ENCODE measurements at places on chromosomes 16 and 17. TPM values are rescaled to one million over a fixed set of nuclear protein-coding genes. Genes with fewer than 3 reads are reported as not detected.

The PRRT2 gene
- 11.5 TPM for total RNA-seq

The KLHL10 gene
- total RNA-seq = 2.0 TPM

The SLC13A5 gene
- total RNA-seq = not detected

The HS3ST4 gene
- total RNA-seq = not detected

The VASN gene
- 7.3 TPM for total RNA-seq

The KRT12 gene
- total RNA-seq = not detected

The GRAPL gene
- 0.54 TPM for total RNA-seq

The FBXO39 gene
- total RNA-seq = not detected

The CA7 gene
- total RNA-seq = 1.9 TPM

GRCh38 chr16:72189865-72190371, 18.0 kb upstream of the PMFBP1 start:
- DNase-seq = no peak

DNA sequence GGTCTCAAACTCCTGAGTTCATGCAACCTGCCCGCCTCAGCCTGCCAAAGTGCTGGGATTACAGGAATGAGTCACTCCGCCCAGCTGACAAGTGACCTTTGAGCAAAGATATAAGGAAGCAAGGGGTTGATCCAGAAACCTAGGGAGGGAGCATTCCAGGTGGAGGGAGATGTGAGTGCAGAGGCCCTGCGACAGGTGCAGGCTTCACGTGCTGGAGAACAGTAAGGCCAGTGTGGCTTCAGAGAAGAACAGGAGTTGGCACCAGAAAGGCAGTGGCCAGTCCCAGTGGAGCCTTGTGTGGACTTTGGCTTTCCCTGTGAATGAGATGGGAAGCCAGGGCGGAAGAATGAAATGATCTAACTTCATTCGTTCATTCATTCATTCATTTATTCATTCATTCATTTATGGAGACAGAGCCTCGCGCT, 73.6 kb upstream of the HAS3 start:
- DNase-seq = no peak

GRCh38 chr17:39165178-39165840, 652 bp downstream of the ARL5C start:
- no peak for DNase-seq

DNA sequence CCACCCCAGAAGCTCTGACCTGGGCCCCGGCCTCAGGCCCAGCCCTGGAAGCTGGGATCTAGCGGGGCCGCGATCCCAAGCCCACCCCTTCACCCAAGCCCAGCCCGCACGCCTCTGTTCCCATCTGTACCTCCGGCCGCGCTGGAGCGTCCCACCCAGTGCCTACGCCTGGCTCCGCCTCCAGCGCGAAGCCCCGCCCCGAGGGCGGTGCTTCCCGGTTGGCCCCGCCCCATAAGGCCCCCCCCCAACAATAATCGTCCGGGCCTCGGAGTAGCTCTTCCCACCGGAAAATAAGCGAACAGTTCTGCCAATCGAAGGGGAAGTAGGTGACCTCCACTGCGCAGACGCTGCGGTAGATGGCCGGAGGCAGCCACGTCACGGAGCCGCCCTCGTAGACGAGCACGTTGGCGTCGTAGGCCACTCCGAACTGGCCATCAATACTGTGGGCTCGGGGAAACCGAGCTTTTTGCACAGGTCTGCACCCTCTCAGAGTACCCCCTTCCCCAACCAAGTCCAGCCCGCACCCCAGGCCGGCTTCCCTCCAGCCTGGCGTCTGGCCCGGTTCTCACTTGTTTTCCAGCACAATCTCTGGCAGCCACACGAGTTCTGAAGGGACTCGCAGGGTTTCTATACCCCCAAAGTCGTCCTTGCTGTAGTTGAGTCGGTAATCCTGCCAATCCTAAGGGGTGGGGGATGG, 1.1 kb downstream of the CHRNE start:
- DNase-seq = no peak

GRCh38 chr17:17300624-17301568, 2.3 kb upstream of the NT5M start:
- DNase-seq = peak; percentile 73

GRCh38 chr17:83186226-83186625, 106.8 kb downstream of the METRNL start:
- peak; percentile 52 for DNase-seq

DNA sequence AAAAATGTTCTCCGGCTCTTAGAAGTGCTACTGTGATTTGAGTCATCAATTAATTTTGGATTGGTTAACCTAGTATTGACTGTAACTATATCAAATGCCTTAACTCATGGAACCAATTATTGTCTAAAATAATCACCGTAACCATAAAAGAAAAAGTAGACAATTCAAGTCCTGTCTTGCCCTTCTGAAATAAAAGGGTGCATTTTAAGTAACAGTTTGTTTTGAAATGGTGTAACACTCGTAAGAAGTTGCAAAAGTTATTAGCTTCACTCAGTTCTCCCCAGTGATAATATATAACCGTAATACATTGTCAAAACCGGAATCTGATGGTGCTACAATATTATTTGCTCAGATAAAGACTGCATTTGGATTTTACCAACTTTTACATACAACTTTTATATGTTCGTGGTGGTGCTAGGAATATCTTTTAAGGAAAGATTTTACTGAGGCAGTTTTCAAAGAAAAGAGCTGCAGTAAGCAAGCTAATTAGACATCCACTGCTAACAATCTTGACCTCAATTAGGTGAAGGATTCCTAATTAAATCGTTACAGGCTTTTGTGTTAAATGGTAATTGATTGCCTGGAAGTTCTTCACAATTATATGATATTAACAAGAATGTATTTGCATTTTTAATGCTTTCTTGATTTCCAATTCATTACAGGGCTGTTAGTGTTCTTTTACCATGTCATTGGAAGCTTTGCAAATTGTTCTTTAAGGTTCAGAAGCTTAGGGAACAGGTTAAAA, 413.1 kb upstream of the MON1B start:
- no peak for DNase-seq

DNA sequence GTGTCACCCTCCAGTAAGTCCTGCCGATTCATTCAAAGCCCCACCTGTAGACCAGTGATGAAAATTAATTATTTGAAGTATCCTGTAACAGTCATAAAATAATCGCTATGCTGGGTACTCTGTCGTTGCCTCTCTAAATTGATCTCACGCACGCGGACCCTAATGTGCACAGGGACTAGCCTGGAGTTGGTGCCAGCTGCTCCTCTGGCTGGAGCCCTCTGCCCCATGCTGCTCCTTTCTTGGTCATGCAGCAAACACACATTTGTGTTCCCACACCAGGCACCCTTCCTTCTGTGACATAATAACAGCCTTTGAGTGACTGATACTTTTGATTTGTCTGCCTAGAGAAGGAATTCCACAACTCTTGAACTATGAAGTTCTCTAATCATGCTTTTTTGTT, 16.0 kb downstream of the RAB11FIP3 start:
- no peak for DNase-seq

GRCh38 chr17:64315032-64315490, 52.0 kb upstream of the TEX2 start:
- DNase-seq = peak; percentile 95

DNA sequence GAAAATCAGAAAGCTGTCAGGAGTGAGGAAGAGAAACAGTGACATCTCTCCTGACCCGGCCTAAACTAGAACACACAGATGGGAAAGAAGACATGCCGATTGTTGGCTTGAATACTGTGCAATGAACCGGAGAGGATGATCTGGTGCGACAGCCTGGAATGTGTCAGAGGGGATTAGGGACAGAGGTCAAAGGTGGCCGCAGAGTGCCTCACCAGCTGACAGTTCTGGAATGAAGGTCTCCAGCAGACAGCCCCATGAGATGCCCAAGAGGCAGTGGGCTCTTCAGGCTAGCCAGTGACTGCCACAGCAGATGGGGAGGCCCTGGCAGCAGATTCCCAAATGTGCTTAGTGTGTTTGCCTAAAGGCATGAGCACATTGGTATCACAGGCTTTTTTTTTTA, 623.2 kb downstream of the CDH8 start:
- no peak for DNase-seq

- DNase-seq = no peak
Observed at GRCh38 chr17:41340494-41340893, 10.1 kb downstream of the KRT33A start.

DNA sequence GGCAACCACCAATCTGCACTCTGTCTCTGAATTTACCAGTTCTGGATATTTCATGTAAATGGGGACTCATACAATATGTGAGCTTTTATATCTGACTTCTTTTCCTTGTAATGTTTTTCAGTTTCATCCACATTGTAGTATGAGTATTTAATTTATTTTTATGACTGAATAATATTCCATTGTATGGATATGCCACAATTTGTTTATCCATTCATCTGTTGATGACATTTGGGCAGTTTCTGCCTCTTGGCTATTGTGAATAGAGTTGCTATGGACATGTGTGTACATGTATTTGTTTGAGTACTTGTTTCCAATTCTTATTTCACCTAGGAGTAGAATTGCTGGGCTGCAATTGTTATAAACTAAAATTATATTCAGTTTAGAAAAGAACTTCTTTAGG, 126.9 kb downstream of the MRTFB start:
- no peak for DNase-seq

- DNase-seq = peak; percentile 73
Observed at GRCh38 chr17:49514071-49514721, 19.1 kb downstream of the NGFR start.

DNA sequence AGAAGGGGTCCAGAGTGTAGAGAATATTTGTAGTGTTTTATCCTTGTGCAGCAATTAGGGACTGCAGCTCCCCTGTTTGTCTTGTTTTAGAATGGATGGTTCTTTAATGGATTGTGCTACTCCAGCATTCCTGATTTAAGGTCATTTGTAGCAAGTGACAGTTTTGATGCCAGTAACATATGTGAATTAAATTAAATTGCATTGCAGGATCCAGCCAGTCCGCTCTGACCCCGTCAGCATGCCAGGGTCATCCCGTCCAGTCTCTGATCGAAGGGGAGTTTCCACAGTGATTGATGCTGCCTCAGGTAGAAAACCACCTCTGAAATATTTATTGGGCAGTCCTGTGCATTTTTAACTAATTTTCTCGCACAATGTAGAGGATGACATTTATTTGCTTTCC, 315.4 kb upstream of the TBX2 start:
- DNase-seq = no peak

DNA sequence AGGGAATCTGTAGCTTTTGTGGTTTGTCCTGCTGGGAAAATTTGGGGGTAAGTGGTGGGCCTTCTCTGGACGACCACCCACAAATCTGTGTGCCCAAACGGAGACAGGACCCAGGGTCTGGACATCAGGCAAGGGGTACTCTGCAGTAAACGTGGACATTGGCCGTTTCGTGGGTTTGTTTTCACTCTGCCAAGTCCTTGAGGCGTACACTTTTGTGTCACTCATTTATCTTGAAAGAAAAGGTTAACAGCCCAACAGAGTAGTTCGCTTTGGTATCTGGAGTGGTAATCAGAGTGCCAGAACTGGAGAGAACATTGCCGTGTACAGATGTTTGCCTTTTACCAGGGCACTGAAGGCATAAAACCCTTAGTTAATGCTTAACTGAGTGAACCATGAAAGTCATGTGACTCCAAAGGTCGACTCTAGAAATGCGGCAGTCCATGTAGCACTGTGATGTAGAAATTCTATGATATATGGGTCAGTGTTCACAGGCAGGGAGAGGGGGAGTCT, 15.4 kb downstream of the NAA60 start:
- no peak for DNase-seq

- DNase-seq = no peak
Observed at GRCh38 chr16:74051-74746, 1.8 kb upstream of the RHBDF1 start.

DNA sequence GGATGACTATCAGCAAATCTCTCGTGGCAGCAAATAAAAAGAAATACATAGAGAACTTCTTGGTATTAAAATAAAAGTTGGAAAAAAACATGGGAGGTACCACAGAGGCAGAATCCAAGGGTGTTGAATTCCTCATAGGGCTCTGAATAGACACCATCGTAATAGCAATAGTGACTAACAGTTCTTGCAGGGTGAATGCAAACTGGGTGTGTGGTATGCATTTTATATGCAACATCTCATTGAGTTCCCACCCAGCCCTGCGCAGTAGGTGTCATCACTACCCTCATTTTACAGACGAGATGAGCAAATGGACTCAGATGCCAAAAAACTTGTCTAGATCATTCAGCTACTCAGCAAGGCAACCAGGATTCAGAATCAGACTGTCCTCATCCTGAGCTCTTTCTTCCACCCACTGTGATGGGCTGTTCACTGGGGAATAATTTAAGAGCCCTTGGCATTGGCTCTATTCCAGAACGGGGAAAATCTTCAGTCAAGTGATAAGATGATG, 354.6 kb upstream of the CDH11 start:
- no peak for DNase-seq

DNA sequence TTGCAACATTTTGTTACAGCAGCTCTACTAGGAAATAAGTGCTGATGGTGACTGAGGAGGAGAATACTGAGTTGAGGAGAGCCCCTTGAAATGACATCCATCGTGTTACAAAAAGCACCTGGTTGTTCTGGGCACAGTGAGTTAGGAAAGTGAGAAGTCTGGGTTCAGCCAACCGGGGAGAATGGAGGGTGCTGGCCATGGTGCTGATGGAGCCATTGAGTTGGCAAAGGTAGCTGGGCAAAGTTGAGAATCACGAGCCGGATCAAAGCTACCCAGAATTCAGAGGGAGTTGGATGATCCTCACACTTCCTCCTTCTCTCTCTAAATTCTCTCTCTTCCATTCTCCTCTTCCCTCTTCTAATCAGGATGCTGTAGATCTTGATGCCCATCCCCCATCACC, 35.0 kb upstream of the ASIC2 start:
- DNase-seq = no peak

GRCh38 chr16:62741692-62742091, 705.5 kb upstream of the CDH8 start:
- no peak for DNase-seq

GRCh38 chr17:81513753-81514488, 1.3 kb upstream of the ACTG1 start:
- peak; percentile 83 for DNase-seq

DNA sequence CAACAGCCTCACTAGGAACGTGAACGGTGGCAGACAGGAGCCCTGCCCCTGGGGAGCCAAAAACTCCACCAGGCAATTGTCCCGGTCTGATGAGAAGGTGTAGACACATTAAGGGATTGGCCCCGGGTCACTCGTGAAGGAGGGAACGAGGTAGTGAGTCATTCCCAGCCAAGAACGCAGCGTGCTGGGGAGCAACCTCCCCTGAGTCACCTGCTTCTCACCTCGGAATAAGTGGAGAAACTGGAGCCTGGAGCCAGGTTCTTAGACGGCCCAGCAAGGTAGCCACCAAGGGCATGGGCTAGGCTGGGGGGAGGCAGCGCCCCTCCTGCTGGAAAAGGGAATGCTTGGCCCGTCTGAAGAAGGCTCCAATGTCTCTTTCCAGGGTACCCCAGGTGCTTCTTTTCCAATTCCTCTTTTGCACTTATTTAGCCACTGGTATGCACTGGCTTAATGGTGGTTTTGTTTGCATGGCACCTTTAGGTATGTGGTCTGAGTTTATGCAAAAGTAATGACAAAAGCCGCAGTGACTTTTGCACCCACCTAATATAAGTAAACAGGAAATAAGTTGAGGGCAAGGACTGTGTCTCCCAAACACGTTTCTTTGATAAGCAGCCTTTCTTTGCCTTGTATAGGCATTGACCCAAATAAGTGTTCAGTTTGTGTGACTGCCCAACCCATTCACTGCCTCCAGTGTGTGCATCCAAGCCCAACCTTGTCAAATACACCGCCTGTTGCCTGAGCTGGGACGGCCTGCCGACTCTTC, 1.8 kb upstream of the HELZ start:
- DNase-seq = no peak

- no peak for DNase-seq
Observed at GRCh38 chr16:69094501-69094900, 11.0 kb upstream of the HAS3 start.

- DNase-seq = no peak
Observed at GRCh38 chr17:47265983-47266541, 12.4 kb downstream of the ITGB3 start.
